ENCODE measurements at places on chromosomes 13 and 19.

GRCh38 chr13:46756977-46757376 is 40.0 kb downstream of the ESD start:
- DNase-seq, result peak; percentile 51

- DNase-seq, result no peak
Observed at GRCh38 chr13:40629678-40630384, 36.6 kb downstream of the FOXO1 start.

GRCh38 chr19:41366089-41366488 is 2.1 kb upstream of the B9D2 start:
- peak; percentile 72 for DNase-seq

GRCh38 chr19:5738423-5738822 is 18.0 kb downstream of the CATSPERD start:
- DNase-seq, result no peak

GRCh38 chr13:49256841-49257240 is 9.1 kb downstream of the CDADC1 start:
- no peak for DNase-seq

DNA sequence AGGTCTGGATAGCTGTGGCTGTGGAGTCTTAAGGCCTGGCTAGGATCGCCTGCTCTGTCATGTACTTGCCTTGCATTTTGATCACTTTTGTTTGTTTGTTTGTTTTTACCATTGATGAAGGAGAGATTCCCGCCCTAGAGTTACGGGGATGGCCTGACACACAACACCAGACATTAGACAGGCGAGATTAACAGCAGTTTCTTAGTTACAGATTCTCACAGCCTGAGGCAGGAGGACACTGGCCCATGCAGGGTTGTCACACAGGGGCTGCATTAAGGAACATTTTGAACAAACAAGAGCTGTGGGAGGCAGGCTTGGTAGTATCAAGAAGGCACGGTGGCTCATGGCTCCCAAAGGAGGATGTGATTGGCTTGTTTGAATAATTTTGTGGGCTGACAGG is 291.8 kb downstream of the HS6ST3 start:
- DNase-seq, result no peak

DNA sequence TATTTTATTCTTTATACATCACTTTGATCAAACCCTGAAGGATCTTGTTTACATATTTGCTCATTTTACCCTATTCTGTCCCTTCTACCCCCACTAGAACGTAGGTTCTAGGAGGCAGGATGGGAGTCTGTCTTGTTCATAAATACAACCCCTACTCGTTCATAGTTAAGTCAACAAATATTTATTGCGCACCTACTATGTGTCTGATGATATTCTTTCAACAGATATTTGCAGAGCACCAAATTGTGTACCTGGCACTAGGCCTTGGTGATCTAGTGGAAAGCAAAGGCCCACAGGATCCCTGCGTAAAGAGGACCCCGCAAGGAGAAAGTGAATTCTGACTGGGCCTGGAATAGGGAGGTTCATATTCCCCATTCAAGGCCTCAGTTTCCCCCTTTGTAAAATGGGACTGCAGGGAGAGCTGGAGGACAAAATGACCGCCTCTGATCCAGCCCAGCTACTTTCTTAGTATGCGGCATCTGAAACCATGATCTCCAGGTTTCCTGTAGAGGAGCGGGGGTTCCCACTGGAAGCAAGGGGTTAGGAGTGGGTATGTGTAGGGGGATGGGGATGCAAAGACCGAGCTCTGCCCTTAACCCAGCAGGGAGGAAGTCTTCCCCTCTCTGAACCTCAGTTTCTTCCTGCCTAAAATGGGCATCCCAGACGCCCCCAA is 534 bp upstream of the GEMIN7 start:
- no peak for DNase-seq

- peak; percentile 88 for DNase-seq
Observed at GRCh38 chr19:38952395-38953165, 21.8 kb downstream of the MRPS12 start.

DNA sequence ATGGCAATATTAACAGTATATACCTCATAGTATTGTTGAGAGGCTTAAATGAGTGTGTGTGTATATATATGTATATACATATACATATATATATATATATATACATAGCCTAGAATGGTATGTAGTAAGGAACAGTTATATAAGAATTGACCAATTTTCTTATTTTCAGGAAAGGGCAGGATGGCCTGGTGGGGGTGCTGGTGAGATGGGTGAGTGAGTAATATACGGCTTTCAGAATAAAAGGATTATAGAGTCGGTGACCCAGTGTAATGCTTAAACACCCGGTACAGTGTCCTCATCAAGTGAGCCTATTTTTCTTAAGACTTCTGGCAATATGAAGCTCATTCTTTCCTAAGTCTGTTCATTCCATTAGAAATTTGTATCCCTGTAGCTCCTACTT is 11.7 kb upstream of the FAM216B start:
- DNase-seq, result no peak

DNA sequence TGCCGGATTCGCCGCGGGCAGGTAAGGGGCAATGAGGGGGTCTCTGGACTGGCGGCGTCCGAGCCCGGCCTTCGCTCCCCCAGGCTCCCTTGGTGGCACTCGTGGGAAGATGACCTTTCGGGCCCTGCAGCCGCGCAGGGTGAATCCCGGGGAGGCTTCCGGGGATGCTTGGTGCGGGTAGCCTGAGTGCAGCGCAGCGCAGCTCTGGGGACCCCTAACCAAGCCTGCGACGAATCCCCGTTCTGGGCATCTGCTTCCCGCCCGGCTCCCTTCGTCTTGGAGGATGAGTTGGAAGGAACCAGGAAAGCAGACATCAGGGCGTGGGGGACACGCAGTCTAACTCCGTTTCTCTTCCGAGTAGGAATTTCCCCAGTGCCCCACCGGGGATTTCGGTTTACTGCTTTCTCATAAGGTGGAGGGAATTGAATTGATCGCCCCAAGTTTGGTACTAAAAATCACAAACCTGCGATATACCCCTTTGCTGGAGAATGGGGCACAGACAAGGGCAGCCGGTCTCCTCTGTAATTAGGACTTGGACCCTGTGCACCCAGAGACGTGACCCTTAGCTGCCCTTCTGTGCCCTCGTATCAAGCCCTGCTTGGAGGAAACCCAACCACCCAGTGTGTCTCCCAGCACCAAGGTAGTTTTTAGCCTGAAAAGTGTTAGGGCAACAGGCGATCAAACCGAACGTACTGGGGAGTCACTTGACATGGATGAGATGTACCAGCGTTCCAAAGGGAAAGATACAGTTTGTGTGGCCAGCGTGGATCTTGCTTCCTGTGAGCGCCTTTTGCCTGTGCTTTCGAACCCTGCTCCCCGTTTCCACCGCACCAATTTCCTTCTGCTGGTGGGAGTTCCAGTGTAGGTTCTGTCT is 1.0 kb downstream of the GPC5 start:
- no peak for DNase-seq

GRCh38 chr19:1248786-1249297 is 459 bp downstream of the MIDN start:
- peak; percentile 84 for DNase-seq

GRCh38 chr13:94122300-94122915 is 357.1 kb downstream of the DCT start:
- peak; percentile 32 for DNase-seq

DNA sequence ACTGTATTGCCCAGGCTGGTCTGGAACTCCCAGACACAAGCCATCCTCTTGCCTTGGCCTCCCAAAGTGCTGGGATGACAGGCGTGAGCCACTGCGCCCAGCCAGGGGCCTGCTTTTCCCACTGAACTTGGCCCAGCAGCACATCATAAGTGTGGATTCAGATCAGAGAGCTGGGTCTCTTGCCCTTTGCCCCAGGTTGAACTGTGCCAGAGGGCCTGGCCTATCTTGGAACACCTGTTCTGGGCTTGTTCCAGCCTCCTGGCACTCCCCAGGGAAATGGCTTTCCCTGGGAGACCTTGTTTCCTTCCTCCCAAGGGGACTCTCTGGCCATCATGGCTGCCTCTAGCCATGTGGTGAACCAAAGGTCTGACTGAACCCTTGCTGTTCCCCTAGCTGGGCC is 3.4 kb downstream of the CC2D1A start:
- no peak for DNase-seq

GRCh38 chr13:85093808-85094207 is 705.4 kb downstream of the SLITRK6 start:
- no peak for DNase-seq

GRCh38 chr19:2579678-2580280 is 103.9 kb downstream of the GADD45B start:
- DNase-seq, result no peak

DNA sequence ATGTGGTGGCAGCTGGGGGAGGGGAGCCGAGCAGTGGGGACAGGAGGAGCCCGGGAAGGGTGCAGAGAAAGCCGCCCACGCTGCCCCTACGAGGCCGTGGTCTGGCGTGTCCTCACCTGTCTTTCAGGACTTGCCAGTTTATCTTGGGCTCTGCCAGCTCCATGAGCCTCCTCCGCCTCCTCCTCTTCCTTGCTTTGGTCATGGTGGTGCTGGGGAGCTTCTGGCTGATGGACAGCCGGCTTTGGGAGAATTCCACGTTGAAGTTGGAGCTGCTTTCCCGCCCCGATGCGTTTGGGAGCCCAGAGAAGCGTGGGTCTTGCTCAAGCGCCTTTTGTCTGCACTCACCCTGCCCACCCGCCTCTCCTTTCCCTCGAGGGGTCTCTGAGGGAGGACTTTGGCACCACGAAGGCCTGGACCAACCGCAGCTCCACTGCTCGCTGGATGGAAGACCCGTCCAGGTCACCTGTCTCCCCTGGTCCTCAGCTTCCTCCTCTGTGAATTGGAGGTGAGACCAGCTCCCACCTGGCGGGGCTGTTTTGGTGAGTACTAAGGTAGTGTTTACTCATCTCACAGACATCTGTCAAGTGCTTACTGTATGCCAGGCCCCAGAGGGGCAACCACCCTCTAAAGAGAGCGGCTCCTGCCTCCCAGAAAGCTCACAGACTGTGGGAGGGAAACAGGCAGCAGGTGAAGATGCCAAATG is 29.7 kb upstream of the MIER2 start:
- DNase-seq, result no peak

- peak; percentile 75 for DNase-seq
Observed at GRCh38 chr13:112066624-112067004, 335 bp upstream of the SOX1 start.

Data from hematopoietic multipotent progenitor cell treated with erythropoietin and hydrocortisone succinate and interleukin-3 and kit ligand, for 4 days (in vitro differentiated cells).